Lower lobe of right lung (tissue), 2 donors: ENCODE measurements at places on chromosomes 16 and 17. TPM values are rescaled to one million over a fixed set of nuclear protein-coding genes. Genes with fewer than 3 reads are reported as not detected.

Gene NATD1
- 15.7 TPM for total RNA-seq

Gene NPIPA5
- 12.3 TPM for total RNA-seq

Gene GP1BA
- total RNA-seq: 0.92 TPM

Gene DCTN5
- total RNA-seq: 42.7 TPM

Gene PRSS21
- 26.5 TPM for total RNA-seq

Gene KRT40
- 0.27 TPM for total RNA-seq

Gene SPECC1
- total RNA-seq: 26.9 TPM

Gene TPPP3
- total RNA-seq: 123 TPM

Gene ESRP2
- 64.5 TPM for total RNA-seq

- no peak for DNase-seq
These were observed 32.0 kb downstream of the PTRH2 start for GRCh38 chr17:59675231-59675630.

DNA sequence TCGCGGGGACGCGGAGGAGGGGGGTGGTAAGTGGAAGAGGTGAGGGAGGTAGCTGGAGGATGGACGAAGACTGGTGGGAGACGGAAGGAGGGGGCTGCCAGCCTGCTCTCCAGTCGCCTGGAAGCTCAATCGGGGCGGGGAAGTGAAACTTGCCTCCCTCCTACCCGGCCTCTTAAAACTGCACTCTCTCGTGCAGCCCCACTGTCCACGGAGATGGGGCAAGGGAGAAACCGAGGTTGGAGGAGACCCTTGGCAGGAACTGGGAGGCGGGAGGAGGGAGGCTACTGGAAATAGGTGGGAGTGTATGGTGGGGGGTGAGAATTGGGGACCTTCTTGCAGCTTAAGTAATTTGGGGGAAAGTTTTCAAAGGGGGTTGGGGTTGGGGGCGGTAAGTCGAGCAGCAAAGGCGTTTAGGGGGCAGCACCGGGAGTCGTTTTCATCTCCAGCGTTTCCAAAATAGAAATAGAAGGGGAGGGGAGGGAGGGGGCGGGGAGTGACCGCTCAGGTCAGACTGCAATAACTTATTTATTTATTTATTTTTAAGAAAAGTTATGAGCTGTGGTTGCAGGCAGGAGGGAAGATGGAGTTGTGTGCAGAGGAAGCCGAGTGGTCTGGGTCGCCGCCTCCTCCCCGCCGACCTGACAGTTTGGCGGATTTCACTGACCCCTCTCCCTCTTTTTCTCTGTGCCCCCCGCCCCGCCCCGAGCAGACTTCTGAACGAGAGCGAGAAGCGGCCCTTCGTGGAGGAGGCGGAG lies 1.4 kb downstream of the SOX9 start:
- DNase-seq: no peak

- peak; percentile 90 for DNase-seq
These were observed 29.9 kb upstream of the ARL4D start for GRCh38 chr17:43368740-43369506.

DNA sequence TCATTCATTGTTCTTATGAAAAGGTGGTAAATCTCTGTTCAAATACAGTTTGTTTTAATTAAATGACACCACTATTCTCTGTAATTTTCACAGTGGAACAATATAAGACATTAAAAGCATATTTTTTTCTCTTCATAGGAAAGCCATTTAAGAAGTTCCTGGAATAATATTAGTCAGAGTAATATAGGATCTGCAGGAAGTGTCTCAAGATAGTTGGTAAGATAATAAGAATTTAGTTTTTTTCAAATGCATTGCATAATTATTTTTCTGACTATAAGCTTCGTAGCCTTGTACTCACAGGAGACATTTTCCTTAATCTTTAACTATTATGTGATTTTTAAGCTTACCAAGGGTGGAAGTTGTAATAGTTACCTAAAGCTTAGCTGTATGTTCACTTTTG lies 16.9 kb downstream of the STXBP4 start:
- DNase-seq: no peak

GRCh38 chr17:30323895-30324319 lies 9.9 kb downstream of the TMIGD1 start:
- no peak for DNase-seq

GRCh38 chr17:68197997-68198930 lies 49.6 kb upstream of the AMZ2 start:
- DNase-seq: no peak

GRCh38 chr17:50196826-50197225 lies 4.6 kb downstream of the COL1A1 start:
- no peak for DNase-seq

DNA sequence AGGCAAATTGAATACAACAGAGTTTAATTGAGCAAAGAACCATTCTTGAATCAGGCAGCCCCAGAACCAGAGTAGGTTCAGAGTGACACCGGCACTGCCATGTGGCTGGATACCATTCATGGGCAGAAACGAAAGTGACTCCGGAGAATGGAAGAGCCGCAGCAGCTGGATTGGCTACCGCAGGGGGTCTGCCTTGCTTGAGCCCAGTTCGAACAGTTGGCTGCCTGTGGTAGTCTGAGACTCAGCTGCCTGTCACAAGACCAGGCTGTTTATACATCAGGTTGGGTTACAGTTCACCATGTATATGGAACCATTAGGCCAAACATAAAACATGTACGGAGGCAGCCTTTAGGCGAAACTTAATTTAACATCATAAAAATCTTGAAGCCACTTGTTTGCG lies 205.2 kb upstream of the CHMP6 start:
- DNase-seq: peak; percentile 7

- peak; percentile 90 for DNase-seq
These were observed 17.0 kb downstream of the CAVIN1 start for GRCh38 chr17:42405963-42406495.

DNA sequence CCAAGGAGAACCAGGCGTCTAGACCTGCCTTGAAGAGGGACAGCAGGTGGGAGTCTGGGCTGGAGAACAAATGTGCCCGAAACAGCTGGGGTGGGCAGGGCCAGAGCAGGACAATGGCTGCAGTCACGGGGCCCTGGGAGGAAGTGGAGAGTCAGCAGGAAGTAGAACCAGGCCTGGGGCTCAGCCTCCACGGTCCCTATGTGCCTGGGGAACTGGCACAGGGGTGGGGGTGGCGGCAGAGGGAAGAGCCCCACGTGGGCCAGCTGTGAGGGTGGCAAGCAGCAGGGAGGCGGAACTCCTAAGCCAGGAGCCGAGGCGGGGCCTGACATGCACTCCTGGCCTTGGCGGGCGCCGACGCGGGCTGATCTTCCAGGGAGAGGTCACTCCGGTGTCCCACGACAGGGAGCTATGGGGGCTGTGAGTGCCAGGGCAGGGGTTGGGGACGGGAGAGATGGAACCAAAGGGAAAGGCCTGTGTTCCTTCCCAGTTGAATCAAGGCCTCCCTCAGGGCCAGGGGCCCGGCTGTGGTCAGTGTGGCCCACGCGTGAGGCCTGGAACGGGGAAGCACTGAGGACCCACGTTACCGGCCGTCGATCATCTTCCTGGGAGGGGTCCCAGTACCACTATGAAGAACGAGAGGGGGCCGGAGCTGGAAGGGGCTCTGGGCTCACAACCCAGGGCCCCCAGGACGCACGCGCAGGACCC lies 42.7 kb downstream of the TIMM22 start:
- DNase-seq: peak; percentile 92

DNA sequence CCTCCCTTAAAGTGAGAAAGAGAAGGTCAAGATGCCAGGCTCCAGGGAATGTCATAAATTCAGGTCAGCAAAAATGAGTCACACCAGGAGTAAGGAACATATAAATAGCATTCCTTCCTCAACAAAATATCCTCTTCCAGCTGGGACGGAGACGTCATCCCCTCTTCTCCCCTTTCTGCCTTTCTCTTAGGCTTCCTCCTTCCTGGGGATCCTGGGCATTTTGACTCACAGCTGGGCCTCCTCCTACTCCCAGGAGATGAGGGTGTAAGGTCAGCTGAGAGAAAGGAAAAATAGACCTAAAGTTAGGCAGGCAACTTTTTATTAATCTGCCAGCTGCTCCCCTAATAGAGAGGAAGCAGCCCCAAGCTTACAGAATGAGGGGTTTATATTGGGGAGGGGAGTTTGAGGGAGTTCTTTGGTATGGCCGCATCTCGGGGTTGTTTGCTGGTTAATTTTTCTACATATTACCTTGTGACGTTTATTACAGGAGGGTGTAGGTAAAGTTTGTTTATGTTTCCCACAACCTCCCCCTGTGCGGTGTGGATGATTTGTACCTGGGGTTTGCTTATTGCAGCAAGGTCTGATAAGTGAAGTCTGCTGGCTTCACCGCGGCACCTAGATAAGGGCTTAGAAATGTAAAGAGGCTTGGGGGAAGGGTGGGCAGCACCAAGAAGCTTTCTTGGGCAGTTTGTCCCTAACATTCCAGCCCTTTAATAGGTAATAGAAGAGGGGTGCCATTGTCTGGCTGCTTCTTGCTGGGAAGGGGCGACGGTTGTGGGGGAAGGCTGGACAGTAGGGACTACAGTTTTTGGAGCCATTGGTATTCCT lies 7.1 kb upstream of the ZNF747 start:
- DNase-seq: no peak

GRCh38 chr17:27506348-27507218 lies 50.3 kb downstream of the KSR1 start:
- no peak for DNase-seq

DNA sequence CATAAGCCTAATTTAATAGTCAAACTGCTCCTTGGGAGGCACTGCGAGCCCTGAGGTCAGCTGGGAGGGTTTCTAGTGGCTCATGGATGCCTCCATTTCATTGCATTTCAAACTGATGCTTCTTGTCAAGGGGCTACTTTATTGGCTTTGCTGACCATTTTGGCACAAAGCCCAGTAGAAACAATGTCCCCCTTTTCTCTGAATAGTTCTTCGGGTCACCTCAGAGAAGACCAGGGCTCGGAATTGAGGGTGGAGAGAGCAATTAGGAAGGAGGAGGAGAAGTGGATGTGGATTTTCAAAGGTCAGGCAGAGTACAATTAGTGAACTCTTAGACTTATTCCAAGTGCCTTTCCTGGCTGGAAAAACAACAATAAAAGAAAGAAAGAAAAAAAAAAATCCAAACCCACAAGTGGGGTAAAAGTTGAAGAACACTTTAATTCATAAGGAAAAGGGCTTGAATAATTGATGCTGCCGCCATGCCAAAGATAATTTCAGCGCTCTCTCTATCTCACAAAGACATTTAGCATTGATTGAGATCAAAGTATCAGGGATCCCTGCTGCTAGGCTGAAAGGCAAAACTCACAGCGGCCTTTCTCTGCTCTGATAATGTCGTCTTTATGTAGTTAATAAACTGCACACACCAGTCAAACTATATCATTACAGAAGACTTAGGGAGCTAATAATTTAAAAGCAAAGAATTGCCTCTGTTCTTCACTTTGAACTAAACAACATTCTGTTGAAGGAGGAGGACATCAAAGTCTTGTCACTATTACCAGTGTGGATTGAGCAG lies 122.7 kb downstream of the RGS9 start:
- no peak for DNase-seq

GRCh38 chr17:49469831-49470810 lies 25.0 kb upstream of the NGFR start:
- DNase-seq: no peak

GRCh38 chr17:34902831-34903547 lies 58.3 kb downstream of the CCT6B start:
- no peak for DNase-seq

- DNase-seq: no peak
These were observed 11.9 kb downstream of the ANKFN1 start for GRCh38 chr17:56165072-56165641.

- no peak for DNase-seq
These were observed 40.8 kb upstream of the BPTF start for GRCh38 chr17:67784364-67785121.

- DNase-seq: no peak
These were observed 393 bp downstream of the SERPINF2 start for GRCh38 chr17:1743088-1743439.

DNA sequence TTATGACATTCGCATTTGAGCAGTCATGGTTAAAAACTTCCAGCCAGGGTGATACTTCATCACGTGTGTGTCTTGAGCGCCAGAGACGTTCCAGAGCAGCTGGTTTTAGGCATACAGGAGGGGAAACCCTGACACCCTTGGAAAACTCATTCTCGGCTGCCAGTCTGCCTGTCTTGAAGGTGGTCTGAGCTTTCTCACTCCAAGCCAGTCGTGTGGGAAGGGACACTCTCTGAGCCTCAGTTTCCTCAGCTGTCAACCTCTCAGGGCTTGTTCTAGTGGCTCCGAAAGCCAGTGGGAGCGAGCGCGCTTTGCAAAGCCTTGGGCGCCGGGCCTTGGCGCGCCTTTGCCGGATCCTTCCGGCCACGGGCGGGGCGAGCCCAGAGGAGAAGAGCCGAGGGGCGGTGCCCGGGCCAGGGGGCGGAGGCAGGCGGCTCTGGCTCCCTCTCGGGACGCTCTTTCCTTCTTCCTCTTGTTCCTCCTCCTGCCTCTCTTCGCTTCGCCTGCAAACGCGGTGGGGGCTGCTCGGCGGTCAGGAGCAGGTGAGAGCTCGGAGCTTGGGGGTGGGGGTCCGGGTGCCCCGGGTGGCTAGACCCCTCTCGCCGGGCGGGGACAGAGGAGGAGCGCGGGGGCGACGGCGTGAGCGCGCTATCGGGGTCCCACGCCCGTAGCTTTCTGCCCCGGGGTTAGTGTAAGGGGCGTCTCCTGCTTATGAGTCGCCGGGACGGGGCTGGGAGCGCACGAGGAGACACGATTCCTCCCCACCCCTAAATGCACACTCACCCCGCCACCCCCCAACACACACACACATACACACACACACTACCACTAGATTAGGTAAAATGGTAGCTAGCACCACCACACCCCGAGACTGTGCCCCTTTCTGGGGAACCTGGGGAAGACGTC lies at the start of gene LDAF1:
TSS of gene LDAF1 (plus strand) at position 467 of the 903 bp plus-strand sequence. CDS start 2,509 bp downstream, outside the sequence.
- peak; percentile 91 for DNase-seq

GRCh38 chr16:72373201-72373600 lies 201.2 kb upstream of the PMFBP1 start:
- no peak for DNase-seq

- DNase-seq: no peak
These were observed 224.5 kb downstream of the ZNF423 start for GRCh38 chr16:49631187-49632041.
